Activated naive CD8-positive, alpha-beta T cell treated with anti-CD3 and anti-CD28 coated beads for 36 hours (primary cell): ENCODE measurements at places on chromosomes 16 and 17. TPM values are rescaled to one million over a fixed set of nuclear protein-coding genes. Genes with fewer than 3 reads are reported as not detected.

Gene NEUROD2
- not detected for total RNA-seq

Gene TPSG1
- total RNA-seq = not detected

Gene SLFN11
- total RNA-seq = 37.9 TPM

Gene SEPTIN1
- 162 TPM for total RNA-seq

Gene GAST
- not detected for total RNA-seq

Gene VAT1L
- total RNA-seq = not detected

Gene ABCC12
- total RNA-seq = not detected

Gene C16orf92
- total RNA-seq = not detected

Gene MYH1
- not detected for total RNA-seq
